NCI-H1092 treated with DMSO at 0.1 percent for 48 hours (cell line): ENCODE measurements at places on chromosomes 11 and 22.
A peak's percentile ranks its signal among the peaks of the same experiment; 100 is the strongest.

DNA sequence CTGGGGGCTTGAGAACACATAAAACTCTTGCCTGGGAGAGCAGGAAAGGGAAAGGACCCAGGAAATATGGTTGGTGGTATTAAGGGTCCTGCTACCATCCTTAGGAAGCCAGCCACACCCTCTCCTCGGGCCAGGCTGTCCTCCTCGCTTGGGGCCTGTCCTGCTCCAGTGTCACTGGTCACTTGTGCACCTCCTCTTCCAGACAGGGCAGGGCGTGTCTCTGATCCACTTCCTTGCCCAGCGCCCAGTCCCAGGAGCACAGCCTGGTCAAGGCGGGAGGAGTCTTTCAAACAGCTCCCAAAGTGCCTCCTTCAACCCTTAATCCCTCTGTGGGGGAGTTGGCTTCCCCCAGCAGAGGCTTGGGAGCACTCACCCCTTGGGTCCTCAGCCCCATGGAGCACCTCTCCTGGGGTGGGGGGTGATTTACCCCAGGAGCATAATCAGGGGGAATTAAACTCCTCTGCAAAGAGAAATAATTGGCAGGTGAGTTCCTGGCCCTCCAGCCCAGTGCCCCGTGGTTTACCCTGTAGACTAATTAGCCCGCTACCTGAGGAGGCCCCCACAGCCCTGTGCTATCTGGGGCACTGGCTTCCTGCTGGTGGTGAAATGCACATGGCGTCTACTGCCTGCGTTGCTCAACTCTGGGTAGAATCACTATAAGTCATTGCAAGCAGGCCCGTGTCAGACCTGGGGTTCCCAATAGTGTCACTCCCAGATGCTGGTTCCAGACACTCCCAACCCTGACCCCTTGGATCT, 8.0 kb downstream of the TMPRSS6 start:
- no peak for DNase-seq

- DNase-seq, result no peak
Measured at GRCh38 chr11:77510095-77510494, 36.2 kb upstream of the PAK1 start.

DNA sequence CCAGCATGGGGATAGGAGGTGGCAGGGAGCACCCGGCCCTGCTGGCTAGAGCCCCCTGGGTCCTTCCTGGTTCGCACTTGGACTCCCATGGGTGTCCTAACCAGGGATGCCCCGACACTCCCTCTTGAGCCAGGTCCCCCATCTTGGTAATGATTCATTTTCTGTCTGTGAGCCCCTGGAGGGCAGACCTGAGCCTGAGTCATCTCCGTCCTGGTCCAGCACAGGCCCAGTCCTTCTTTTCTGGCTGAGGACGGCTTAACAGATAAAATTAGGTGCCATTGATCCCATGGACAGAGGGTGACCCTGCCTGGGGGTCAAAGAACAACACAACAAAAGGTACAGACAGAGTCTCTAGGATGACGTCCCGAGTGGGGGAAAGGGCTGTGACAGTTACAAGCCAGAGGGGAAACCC, 3.5 kb downstream of the RHOD start:
- no peak for DNase-seq

GRCh38 chr22:19509191-19509590, 15.0 kb downstream of the CLDN5 start:
- DNase-seq, result no peak

DNA sequence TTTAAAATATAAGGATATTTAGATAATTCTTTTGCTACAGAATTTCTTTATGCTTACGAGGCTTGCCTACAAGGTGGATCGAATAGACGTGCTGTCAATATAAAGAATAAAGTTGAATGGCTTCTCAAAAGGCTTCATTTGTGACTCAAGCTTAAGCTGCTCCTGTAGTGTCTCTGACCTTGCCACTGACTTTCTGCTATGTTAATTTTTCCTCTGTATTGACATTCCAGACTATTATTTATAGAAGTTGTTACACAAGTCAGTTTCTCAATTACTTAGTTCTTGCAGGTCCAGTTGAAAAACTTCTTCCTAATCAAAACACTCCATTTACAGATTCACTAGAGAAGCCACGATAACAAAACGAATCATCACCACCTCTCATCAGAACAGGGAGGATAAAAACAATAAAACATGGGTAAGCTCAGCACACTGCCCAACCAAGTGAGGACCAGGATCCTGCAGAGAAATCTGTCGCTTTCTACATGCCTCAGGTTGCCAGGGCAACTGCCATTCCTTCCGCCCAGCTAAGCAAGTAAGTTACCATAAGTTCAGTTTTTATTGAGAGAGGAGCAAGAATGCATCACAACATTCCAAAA, 39.0 kb upstream of the CHKA start:
- DNase-seq, result no peak

- no peak for DNase-seq
Measured at GRCh38 chr22:42742940-42743339, 22.3 kb upstream of the A4GALT start.

DNA sequence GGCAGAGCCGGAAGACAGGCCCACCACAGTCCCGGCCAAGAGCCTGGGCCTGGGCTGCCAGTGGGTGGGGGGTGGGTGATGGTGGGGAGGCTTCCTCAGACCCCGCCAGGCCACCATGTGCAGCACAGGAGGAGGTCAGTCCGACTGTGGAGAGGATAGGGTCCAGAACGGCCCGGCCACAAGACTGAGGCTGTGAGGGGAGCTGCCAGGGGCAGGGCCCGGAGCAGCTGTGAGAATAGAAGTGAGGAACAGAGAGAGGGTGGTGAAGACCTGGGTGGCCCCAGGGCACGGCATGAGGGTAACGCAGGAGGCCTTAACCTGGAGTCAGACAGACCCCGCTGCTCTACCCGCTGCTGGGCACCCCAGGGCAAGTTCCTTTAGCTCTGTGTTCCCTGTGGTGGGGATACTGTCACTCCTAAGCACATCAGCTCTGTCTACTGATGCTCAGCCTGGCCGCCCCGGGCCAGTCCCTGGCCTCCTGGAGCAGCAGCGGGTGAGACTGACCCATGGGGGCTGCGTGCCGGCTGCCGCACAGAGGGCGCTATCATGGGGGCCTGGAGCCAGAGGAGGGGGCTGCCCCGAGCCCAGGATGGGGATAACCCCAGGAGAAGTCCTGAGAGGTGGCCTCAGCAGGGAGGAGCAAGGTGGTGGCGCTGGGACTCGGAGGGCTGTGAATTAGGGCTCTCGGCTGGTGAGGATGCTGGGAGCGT, 1.7 kb downstream of the FERMT3 start:
- DNase-seq, result no peak

GRCh38 chr11:10622957-10623791, 54.7 kb upstream of the LYVE1 start:
- no peak for DNase-seq

- no peak for DNase-seq
Measured at GRCh38 chr22:26709617-26710390, 52.4 kb downstream of the MIAT start.

DNA sequence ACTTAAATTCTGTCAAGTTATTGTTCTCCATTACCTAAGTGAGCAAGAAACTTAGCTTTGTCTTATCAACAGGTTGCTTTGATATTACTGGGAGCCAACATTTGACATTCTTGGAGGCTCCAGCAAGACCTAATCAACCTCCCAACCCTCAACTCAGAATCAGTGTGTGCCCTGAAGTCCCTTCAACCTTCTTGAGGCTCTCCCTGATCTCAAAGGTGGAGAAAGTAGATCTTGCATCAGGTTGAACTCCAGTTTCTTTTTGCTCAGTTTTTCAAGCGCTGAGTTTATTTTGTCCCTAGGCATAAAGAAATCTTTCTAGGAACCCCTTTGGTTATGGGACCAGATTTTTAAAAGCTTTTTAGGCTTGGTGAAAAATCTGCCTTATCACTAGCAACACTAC, 1.4 kb downstream of the FAM111A start:
- DNase-seq, result peak; percentile 18

- no peak for DNase-seq
Measured at GRCh38 chr11:91912322-91912721, 312.3 kb upstream of the FAT3 start.

- no peak for DNase-seq
Measured at GRCh38 chr11:74480688-74481417, 12.7 kb downstream of the LIPT2 start.

DNA sequence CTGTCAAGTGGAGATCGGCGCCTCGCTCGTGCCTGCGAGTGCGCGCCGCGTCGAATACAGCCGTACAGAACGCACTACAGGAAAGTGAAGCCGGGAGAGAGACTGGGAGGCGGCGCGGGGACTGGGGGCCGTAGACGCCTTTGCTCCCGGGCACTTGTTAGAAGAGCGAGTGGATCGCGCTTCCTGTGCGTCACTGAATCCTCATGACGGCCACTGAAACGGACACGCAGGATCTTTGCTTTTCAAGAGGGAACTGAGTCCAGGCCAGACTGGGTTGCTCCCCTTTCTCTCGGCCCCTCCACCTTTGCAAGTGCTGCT, 314 bp downstream of the RIC8A start:
- DNase-seq, result no peak

DNA sequence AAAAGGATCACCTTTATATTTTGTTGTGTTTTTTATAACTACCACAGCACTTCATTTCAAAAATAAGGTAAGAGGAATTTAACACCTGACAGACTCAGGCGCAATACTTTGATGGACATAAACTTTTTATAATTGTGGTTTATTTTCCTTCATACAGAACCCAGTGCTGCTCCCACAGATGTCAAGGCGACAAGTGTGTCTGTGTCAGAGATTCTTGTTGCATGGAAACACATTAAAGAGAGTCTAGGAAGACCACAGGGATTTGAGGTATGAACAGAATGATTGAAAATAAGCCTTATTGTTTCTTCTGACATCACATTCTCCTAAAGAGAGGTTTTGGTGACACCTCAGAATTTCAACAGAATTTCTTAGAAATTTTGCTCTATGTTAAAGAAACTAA, 378.9 kb upstream of the ARHGAP42 start:
- no peak for DNase-seq

DNA sequence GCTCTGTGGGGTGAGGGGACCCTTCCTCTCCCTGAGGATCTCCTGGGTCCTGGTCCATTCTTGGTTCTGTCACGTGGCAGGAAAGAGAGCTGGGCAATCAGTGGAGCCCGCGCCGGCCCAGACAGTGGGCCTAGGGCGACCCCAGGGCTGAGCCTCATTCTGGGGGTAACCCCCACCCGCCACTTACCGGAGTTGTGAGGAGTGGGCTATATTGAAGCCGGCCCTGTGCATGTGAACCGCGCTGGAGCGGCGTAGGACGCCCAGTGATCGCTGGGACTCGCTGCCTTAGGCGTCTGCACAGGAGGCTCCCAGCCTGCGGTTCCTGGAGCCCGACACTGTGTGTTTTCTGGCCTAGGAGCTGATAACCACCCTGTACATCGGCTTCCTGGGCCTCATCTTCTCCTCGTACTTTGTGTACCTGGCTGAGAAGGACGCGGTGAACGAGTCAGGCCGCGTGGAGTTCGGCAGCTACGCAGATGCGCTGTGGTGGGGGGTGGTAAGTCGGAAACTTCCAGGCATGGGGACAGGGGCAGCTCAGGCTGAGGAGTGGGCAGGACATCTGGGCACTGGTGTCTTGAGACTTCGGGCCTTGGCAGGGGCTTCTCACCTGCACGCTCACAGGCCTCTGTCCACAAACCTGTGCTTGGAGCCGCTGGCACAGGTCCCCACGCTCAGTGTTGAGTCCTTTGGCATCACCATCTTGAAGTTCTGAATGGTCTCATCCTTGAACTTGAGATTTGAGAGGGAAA, 127.1 kb downstream of the KCNQ1OT1 start:
- DNase-seq, result no peak

- no peak for DNase-seq
Measured at GRCh38 chr22:32733923-32734514, 67.5 kb upstream of the TIMP3 start.

DNA sequence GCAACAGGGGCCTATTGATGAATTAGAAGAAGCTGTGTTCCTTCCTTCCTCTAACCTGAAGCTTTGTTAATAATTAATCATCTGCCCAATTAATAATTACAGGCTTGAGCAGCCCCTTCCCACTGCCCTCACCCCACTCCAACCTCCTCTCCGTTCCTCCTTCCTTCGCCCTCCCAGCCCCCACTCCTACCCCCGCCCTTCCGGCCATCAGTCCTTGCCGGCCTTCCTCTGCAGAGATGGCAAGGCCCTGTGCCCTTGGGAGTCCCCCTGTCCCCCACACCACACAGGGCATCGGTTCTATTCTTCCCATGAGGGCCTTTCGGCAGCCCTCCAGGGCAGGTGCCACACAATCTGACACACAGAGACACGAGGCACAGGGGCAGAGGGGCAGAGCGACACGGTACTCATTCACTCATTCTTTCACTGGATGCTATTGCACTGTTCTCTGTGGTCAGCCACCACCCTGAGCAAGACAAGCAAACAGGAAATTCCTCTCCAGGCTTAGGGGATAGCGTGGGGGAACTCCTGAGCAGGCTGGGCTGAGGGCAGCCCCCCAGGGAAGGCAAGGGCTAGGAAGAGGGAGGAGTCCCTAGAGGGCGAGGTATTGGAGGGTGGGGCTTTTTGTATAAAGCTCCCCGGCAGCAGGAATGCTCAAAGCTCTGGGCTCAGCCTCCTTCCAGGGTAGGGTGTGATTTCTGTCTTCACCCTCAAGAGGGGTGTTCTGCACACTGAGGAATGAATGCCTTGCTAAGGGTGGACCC, 14.7 kb downstream of the MGAT3 start:
- no peak for DNase-seq

DNA sequence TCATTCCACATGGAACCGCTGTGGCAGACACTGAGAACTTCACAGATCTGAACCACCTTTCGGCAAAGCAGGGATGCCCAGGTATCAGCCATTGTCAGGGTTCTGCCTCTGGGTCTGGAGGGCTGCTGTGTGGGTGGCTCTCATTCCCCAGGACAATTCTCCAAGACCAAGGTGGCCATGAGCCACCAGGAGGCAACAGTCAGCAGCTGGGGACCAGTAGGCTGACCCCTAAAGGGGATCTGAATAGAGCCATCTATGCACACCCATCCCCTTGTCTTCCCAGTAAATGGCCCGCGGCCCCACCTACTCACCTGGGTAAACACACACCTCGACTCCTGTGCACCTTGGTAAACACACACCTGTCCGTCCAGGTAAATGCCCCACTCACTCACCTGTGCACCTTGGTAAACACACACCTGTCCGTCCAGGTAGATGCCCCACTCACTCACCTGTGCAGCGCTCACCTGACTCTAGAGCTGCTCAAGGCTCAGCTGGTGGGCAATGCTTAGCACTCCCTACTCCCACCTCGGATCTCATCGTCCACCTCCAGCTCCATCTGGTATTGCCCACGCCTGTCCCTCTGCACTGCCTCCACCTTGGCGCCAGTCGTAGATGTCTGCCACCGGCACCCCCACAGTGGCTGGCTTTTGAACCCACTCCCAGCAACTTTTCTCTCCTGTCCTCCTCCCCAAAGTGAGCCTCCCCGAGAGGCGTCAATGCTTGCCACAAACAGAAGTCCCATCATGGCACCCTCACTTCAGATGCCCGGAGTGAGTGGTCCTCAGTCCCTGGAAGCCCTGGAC, 10.2 kb downstream of the SLC25A1 start:
- DNase-seq, result no peak

DNA sequence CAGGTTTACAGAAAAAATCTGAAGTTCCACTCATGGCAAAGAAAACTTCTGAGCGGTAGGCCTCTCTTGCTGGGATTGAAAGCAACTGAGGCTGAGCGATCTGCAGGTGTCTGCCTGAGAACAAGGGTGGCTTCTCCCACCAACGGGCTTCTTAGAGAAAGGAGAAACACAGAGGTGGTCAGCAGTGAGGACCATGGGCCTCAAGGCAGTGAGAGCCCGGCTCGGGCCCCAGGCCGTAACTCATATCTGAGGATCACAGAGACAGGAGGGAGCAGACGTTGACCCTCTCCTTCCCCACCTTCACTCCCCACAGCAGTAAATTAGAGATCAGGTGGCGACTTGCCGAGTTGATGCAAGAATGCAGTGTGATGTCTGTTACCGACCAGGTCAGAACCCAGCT, 50.9 kb upstream of the RTL6 start:
- DNase-seq, result no peak
